Activated T-helper 1 cell treated with anti-CD3 and anti-CD28 coated beads, Interleukin-12 subunit alpha, Interleukin-12 subunit beta, Interleukin-2, Interleukin-4 antibody, amounts not matched to agents 30 ng/mL and 10 ng/mL and 1 ng/mL, durations not matched to agents 14 hours and 24 hours and 36 hours (primary cell): ENCODE measurements at places on chromosomes 6 and 20.

DNA sequence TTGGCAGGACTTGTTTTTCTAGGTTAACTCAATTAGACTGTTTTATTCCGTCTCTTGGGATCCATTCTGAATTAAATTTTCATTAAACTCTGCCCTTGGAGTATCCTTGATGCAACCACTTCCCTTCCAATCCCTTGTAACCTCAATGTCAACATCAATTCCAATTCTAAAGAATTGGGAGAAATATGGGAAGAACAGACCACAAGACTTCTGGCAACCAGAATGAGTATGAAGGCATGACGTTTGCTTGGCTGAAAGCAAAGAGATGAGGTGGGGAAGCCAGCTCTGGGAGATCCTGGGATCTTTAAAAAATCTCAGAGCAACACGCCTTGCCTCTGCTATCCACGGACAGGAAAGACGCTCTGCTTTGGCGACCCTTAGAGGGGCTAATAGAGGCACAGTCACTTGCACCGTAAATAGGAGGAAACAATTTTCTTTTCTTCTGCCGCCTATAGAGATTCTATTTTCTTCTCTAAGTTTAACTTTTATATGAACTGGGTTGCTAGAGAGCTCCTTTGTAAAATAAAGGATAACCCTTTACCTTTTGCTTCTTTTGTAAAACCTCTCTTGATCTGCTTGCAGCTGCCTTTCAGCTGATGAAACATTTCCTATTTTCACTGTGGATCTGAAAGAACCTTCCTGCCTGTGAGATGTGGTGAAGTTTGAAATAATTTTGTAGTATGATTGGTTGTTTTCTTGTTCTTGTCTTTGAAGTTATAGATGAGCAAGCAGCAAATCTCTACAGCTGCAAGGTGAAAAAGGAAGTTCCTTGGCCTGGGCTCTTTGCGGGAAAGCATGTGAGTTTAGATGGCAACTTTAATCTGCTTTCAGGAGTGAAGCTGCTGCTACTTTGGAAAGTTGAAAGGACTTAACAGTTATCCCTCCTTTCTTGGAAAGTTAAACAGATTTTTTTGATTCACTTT lies at the start of gene ASIP:
TSS of gene ASIP (plus strand) at position 731 of the 923 bp plus-strand sequence. CDS start 18,952 bp downstream, outside the sequence.
- DNase-seq, result no peak

- DNase-seq, result no peak
These were observed 93.9 kb upstream of the HDAC2 start for GRCh38 chr6:114064862-114065261.

GRCh38 chr6:98241630-98242029 lies 592.7 kb upstream of the POU3F2 start:
- DNase-seq, result no peak

DNA sequence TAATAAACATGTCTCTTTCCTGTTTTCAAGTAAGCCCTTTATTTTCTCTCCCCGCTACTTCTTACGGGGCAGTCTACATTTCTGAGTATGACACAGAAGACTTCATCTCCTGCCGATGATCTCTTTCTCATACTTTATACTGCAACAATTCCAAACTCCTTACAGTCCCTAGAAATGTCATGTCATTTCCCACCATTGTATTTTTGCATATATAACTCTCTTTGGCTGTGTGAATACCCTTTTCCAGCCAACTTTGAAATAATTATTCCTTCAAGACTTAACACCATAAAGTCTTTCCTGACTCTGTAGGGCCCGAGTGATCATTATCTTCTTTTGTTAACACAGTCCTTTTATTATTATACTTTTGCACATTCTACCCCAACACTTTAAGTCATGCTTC lies 72.1 kb downstream of the SHPRH start:
- DNase-seq, result no peak

GRCh38 chr20:49556621-49557020 lies 11.3 kb downstream of the PTGIS start:
- no peak for DNase-seq

- DNase-seq, result no peak
These were observed 4.7 kb downstream of the SAPCD1 start for GRCh38 chr6:31767096-31767645.

DNA sequence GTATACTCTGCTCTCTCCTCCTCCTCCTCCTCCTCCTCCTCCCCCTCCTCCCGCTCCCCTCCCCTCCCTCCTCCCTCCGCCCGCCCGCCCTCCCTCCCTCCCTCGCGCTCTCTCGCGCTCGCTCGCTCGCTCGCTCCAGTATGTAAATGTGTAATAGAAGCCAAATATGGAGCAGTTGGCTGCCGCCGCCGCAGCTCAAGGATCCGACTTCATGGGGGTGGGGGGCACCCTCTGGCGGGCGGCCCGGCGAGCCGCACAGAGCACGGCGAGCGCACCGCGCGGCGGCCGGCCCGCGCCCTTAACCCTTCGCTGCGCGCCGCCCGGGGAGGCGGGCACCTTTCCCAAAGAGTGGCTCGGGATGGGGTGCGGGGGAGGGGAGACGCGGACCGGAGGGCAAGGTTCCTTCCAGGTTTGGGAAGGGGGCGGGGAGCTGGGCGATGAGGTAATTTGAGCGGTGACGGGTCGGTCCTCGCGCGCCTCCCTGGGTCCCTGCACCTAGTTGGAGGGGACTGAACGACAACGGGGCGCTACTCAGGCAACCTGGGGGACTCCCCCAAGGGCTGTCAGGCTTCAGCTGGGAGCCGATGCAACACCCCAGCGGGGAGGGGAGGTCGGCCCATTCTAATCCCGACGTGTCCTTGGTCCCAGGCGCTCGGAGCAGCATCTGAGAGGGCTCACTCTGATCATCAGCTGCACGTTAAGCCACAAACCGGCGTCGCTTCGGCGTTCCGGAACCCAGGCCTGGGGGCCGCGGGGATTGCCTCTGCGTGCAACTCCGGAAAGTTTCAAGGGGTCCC lies 409 bp upstream of the ATXN1 start:
- DNase-seq, result peak; percentile 81

DNA sequence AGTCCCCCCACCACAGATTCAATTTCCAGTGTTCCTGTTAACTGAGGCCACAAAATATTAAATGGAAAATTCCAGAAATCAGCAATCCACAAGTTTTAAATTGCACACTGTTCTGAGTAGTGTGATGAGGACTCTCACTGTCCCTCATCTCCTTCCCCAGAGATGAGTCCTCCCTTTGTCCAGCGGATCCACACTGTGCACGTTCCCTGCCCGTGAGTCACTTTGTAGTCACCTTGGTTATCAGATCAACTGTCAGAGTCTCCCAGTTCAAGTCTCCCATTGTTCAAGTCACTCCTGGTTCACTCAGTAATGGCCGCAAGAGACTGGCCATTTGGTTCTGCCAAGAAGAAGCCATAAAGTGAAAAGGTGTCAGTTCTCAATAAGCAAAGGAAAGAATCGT lies 168.6 kb upstream of the AFDN start:
- no peak for DNase-seq

GRCh38 chr6:30814146-30815040 lies 69.9 kb upstream of the DDR1 start:
- DNase-seq, result peak; percentile 47

GRCh38 chr6:79028641-79029314 lies 49.3 kb downstream of the PHIP start:
- no peak for DNase-seq

DNA sequence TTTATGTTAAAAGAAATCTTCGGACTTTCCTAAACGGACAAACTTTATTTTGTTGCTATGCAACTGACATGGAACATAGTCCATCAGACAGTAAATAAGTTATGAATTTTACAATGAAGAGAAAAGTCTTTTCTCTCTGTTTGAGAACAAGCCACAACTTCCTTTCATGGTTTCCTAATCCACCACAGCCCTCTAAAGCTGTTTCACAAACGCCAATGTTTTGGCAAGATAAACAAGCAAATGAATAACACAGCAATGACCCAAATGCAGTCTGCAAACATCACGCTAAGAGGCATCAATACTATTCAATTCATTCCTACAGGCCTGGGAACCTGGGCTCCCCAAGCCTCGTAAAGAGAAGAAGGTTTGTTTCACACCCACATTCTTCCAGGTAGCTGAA lies 60.4 kb downstream of the HAO1 start:
- DNase-seq, result no peak

- DNase-seq, result no peak
These were observed 25.5 kb upstream of the CST1 start for GRCh38 chr20:23776067-23776771.

GRCh38 chr6:27205375-27206278 lies 41.9 kb upstream of the PRSS16 start:
- DNase-seq, result no peak

DNA sequence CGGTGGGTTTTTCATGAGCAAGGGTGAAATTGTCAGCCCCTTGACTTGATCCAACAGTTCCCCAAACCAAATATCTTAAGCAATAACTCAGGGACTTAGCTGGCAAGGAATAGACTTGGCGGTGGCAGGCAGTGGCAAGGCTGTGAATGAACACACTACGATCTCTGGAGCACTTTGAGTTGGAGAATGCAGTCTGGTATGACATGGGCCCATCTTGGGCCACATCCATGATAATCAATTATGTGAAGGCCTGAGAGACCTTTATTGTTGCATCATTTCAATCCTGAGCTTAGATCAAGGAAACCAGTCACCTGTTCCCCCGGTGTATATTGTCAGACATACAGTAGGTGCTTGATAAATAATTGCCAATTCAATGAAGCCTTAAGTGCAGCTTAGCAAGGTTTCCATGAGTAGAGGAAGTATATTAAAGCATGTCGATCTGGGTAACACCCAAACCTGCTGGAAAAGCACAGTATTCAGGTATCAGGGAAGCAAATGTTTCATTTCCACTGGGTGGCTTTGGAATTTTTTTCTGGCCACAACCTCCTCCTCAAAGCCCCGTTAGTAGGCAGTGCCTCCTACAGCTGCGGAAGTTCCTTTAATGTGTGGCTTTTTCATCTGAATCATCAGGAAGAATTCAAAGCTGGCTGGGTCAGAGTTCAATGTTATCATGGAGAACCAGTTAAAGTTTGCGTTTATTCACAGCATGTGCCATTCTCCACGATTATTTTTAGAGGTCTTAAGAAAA lies 10.2 kb downstream of the CASS4 start:
- DNase-seq, result no peak

DNA sequence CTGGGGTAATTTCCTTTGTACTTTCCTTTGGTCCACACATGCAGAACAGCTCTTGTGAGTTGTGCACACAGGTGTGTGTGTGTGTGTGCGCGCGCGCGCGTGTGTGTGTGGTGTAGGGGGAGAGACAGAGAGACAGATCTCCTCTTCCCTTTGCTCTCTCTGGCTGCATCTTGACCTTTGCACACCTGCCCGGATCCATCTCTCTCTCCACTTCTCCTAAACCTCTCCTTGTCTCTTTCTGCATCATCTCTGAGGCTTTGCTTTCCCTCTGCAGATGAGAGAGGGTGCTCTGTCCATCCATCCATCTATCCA lies 67.0 kb downstream of the SRC start:
- no peak for DNase-seq

- no peak for DNase-seq
These were observed 9.9 kb upstream of the RFPL4B start for GRCh38 chr6:112337209-112337638.

- no peak for DNase-seq
These were observed 1592.6 kb downstream of the GRIK2 start for GRCh38 chr6:102986086-102986485.

DNA sequence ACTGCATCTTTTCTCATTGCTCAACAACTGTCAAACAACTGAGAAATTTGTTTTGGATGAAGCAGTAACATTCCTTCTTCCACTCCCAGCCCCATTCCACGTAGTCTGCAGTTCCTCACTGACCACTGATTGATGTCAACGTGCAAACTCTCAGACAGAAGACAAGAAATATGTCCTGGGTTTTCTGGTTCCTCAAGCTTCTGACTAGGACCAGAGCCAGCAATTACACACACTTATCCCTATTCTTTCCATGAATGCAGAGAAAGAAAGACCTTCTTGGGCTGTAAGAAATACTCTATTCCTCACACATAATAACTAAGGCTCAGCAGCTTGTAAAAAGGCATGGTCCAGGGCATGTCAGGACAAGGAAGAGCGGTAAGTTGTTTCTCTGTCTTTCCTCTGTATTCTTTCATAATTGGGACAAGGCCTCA lies 790.1 kb upstream of the SLC35B3 start:
- DNase-seq, result no peak

DNA sequence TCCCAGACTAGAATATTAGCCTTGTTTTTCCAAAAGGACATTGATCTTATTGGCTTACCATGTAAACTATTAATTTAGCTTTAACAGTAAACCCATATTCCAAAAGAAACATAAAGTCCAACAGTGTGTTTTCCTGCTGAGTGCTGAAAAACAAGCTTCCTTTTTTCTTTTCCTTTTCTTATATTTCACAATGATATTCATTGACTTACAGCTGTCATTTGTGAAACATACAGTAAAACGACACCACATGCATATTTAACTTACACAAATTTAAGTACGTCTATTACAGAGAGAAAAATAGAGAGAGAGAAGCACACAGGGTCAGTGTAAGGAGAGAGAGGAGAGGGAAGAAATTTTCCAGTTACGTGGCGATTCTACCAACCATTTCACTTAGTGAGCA lies 543.9 kb upstream of the JARID2 start:
- no peak for DNase-seq

DNA sequence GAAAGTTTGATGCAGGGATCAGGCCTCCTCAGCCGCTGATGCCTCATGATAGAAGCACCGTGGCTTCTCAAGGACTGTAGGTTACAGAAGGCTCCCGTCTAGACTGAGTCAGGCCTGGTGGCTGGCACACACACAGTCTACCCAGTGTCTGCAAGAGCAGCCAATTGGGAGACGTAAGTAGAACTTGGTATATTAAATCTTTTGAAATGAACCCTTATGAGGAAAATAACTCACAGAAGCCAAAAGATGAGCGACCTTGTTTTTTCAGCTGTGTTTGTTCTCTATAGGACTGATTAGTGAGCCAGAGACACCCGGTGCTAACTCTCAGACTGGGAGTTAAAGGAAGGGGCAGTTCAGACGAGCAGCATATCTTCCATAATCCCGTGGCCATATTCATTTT lies 5.9 kb upstream of the PDE10A start:
- no peak for DNase-seq

DNA sequence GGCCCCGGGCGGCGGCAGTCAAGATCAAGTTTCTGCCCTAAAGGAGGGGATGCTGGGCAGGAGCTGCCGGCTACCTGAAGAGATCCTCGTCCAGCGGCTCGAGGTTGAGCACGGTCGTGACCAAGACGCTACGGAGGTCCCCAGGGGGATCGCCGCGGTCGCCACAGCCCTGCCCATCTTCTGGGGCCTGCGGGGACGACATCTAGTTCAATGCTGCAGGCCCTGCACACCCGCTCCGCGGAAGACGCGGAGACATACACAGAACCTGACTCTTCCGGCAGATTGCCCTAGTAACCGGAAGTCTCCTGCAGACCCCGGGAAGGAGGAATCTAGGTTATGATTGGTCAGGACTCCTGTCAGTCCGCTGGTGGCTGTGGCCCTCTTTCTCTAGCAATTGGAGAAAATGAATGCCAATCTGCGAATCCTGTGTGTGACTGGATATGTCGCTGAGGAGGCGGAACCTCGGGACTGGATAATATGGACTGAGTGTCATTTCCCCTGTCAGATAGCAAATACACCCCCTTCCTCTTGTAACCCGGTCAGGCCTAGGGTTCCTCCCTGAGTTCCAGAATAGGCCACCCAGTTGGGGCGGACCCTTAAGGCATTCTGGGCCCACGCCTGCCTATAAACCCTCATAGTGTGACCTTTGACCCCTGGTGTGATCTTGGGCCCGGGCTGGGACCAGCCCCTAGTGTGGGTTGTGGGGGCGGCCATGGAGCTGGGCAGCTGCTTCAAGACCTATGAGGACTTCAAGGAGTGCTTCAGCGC lies at the start of the genes ACOT8 and ZSWIM3:
TSS of gene ACOT8 (minus strand) at position 279 of the 768 bp plus-strand sequence. CDS start at position 202, 77 bp downstream.
TSS of gene ZSWIM3 (plus strand) at position 501 of the 768 bp plus-strand sequence. CDS start at position 713, 212 bp downstream.
- peak; percentile 95 for DNase-seq

GRCh38 chr6:130625825-130626527 lies 201.2 kb upstream of the SMLR1 start:
- no peak for DNase-seq
